ENCODE measurements at places on chromosomes 2 and 18.
A peak's percentile ranks its signal among the peaks of the same experiment; 100 is the strongest.

- no peak for DNase-seq
These were observed 16.3 kb upstream of the GAL3ST2 start for GRCh38 chr2:241760301-241760771.

DNA sequence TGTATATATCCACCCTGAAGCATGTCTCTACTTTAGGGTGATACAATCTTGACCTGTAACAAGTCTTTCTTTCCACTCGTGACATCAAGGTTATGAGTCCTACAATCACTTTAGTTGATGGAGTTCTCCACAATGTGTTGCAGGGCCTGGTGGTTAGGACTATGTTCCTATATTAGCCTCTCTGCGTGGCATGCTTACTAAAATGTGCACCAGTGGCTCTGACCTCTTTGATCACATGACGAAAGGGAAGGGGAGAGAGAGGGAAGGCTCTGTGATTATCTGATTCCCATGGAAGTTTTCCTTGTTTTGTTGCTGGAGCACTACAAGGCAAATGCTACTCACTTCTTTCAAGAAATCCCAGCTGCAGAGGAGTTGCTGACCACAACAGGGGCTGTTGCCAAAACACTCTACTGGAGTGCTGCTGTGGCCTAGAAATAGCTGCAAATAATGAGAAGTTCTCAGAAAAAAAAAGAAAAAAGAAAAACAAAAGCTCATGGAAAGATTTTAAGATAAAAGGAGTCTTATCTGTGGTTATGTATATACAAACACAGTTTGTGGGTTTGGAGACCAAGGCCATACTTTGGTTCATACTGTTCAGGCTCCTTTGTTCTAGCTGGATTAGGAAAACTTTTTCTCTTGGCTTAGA is 272.8 kb upstream of the MMADHC start:
- no peak for DNase-seq

DNA sequence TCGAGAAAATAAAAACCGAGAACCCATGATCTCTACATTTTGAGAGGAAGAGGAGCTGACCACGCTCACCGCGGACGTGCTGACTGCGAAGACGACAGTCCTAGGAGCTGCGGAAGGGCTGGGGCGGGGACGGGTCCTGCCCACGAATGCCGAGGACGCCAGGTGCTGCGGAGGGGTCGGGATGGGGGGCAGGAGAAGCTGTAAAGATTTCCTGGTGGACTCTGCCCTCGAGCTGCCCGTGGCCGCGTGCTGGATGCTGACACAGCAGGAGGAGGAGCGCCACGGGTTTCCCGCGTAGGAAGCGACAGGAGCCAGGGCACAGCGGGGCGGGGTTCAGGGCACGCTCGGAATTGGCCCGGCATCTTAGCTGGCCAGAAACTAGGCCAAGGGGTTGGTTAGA is 22.2 kb downstream of the ZSCAN30 start:
- peak; percentile 5 for DNase-seq

- no peak for DNase-seq
These were observed 543 bp upstream of the MARCHF4 start for GRCh38 chr2:216372761-216373291.

DNA sequence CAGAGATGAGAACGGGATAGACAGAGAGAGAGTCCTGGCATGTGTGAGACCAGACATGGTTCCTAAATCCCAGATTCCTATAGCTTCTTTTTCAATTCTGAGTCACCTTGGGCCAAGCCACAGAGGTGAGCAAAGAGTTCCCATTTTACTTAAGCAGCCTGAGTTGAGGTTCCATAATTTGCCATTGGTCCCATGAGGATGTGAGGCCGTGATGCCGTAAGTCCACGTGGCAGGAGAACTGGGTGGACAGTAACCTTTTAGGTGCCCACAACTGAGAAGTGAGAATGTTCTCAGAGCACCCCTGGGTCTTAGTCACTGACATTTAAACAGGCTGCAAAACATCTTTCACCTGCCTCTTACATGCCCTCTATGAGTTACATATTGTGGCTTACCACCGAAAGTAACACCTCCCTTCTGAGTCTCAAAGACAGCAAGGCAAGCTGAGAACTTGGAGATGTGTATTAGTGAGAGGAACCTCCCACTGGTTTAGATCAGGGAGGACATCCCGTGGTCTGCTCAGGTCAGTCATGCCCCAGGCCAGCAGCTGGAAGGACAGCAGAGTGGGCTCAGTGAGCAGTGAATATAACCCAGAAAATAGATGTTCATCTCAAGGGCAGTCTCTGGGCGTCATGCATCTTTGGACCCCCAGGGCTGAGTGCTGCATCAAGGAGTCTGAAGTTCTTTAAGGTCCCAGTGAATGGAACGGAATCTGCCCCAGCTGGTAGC is 127.9 kb upstream of the LGALSL start:
- no peak for DNase-seq

DNA sequence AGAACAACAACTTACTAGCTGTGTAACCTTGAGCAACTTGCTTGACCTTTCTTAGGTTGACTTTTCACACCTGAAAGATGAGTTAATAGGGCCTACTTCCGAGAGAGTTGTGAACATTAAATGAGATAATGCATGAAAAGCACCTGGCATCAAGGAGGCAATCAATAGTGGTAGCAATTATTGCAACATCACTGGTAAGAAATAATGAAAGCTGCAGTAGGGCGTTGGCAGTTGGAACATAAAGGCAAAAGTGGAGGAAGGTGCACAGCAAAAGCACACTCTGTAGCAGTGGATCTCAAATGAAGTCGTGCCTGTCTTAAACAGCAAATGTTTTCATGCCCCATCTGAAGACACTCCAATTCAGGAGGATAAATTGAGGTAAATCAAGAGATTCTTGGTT is 178.9 kb upstream of the VRK2 start:
- no peak for DNase-seq

DNA sequence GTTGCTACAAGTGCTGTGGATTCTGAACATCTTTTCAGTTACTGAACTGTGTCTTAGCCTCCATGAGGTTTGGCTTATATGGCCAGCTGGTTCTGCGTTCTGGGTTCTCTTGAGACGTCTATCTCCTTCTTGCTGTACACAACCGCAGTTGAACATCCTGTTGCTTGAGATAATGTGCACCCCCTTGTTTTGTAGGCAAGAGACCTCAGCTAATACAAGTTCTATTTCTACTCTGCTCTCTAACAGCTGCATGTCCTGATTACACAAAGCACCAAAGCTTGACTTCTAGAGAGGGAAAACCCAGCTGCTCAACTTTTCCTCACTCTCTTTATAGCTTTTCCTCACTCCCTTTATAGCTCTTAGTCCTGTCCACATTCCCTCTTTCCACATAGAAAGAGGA is 176.0 kb downstream of the LTBP1 start:
- no peak for DNase-seq

DNA sequence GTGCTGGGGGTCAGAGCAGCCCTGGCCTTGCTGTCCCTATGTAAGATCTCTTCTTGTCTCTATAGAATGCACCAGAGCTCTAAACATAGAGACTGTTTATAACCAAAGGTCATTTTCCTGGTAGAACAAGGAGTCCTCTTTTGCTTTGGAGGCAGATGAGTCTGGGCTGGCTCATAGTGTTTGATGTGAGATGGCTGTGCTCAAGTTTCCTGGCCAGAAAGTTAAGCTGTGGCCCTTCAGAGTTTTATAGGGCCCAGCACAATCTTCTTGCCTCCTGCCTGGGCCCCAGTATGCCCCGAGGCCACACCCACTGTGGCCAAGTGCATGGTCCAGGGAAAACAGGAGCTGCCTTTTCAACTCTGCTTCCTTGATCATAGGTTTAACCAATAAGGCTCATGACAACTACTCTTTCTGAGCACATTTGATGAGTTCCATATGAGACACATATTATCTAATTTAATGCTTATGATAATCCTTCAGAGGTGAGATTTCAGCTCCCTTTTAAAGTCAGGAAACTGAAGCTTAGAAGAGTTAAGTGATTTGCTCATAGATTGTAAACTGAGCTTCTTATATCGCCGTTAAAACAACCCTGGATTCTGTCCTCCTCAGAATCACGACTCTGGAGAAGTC is 66.3 kb downstream of the MYCN start:
- DNase-seq = no peak

DNA sequence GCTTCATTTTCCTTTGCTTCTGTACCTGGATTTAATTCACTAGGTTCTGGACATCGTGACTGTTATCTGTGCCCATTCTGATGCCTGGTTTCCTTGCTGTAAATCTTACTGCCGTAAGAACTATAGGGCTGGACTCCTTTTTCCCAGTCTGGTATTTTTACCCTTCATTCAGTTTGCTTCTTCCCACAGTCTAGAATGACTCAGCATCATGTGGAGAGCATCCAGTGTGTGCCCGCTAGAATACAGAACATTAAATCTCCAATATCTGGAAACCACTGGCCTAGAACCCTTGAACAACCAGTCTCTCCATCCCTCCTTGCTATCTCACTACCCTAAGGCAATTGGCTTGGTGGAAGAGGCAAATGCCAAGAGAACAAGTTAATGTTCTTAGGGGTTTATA is 1075.4 kb upstream of the ZEB2 start:
- DNase-seq = no peak

- DNase-seq = no peak
These were observed 146.3 kb downstream of the TMX3 start for GRCh38 chr18:68568364-68569155.

GRCh38 chr2:38181806-38182491 is 106.0 kb upstream of the CYP1B1 start:
- DNase-seq = peak; percentile 10

DNA sequence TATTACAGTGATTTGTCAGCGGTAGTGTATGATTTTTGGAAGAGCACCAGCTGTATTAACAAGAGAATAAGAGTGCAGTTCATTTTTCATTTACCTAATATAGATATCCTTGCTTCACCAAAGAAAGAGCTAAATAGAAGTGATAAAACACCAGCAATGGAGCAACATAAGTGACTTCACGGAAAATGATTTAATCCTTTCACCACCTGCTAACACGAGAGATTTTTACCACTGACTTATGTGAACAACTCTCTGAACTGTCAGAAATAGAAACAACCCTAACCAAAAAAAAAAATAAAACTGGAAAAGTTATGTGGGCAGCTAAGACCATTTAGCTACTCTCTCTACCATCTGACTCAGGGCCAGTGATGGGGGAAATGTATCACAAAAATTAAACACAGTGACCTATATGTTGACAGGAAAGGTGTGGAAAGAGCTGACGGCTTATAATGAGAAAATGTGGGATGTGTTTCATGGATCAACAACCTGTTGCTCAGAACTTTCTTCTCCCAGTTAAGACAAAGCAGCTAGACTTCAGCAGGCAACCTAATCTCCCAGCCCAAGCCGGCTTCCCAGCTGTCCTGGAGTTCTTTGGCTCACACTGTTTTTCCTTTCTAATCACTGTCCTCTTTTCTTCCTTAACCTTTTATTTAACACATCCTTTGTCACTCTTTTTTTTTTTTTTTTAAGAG is 272.7 kb downstream of the SS18 start:
- no peak for DNase-seq

GRCh38 chr2:202109737-202110184 is 36.7 kb downstream of the KIAA2012 start:
- DNase-seq = no peak

GRCh38 chr2:127358044-127358443 is 29.7 kb downstream of the MAP3K2 start:
- no peak for DNase-seq

DNA sequence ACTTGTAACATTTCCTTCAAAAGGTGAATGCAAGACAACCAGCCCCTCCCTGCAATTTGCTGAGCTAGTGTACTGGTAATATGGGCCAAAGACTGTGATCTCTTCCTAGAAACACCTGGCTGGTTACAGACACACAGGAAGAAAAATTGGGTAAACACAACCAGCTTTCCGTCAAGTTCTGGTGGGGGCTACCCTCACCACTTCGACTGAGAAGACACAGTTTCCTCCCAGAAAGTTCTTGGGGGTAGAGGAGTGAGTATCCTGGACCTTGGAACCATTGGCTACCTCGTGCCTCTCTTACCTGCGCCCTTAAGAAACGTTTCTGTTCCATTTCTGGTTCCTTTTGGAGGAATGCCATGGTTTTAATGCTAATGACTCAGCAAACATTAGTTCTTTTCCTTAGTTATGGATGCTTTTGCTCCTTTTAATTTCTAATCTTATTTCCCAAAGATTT is 120.9 kb upstream of the DLX2 start:
- no peak for DNase-seq

DNA sequence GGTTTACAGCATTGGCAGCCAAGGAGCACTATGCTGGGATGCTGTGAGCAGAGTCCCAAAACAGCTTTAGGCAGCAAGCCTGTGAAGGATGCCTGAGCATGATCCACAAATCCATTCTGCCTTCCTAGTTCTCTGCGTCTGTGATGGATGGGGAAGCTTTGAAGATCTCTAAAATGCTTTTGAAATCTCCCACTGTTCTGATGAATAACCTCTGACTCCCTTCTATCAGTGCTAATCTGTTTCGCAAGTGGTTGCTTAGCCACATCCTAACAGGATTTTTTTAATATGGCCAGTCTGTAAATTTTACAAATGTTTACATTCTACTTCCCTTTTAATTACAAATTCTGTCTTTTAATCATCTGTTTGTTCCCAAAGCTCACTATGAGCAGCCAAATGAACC is 319.2 kb downstream of the GULP1 start:
- DNase-seq = no peak

GRCh38 chr2:227881866-227882517 is 10.6 kb downstream of the DAW1 start:
- DNase-seq = no peak

DNA sequence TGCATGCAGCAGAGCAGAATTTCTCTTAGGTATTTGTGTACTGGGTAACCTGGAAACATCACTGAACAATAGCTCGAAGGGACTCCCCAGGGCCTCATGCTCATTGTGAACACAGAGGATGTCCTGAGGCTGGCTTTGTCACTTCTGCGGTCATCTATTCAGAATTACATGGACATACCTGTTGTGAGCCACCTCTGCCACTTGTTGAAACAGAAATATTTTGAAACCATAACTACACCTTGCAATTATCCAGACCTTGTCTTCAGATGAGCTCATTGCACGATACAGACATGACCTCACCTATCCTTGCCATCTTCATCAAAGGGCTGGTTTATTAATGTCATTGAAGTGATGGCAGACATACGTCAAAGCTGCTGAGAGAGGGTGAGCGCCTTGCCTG is 23.4 kb upstream of the CREG2 start:
- DNase-seq = peak; percentile 94

DNA sequence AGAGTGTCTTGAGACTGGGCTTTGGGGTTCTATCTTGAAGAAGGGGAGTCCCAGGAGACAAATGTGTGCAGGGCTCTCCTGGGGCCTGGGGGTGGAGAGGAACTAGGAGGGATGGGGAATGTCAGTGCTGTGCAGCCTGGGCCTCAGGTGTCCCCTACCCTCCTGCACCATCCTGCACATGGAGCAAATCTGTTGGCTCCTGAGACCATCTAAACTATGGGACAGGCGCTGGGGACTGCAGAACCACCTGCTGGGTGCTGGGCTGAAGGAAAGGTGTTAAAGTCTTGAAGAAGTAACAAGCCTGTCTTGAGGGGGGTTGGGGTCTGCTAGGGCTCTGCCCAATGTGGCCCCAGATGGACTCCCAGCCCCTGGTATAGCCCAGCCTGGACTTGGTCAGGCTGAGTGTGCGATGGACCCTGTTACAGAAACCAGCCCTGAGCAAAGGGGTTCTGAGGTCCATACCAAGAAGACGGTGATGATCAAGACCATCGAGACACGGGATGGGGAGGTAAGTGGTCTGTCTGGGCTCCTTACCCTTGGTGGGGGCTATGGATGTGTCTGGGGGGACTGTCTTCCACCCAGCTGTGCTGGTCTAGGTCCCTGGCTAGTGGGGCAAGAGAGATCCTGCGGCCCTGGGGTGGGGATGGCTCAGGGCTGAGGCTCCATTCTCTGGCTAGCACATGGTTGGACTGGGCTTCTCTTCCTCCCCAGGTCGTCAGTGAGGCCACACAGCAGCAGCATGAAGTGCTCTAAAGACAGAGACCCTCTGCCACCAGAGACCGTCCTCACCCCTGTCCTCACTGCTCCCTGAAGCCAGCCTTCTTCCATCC is 7.3 kb downstream of the DES start:
- DNase-seq = no peak

GRCh38 chr2:214902286-214902685 is 92.8 kb upstream of the BARD1 start:
- peak; percentile 89 for DNase-seq

All from DMS153 (cell line).